A549 treated with Mapracorat at 1 μM for 4 hours (cell line): ENCODE measurements at places on chromosomes 2 and 18. TPM values are rescaled to one million over a fixed set of nuclear protein-coding genes. Genes with fewer than 3 reads are reported as not detected.

The MYO3B gene
- total RNA-seq, result not detected in 5 replicates

The AMER3 gene
- not detected in 5 replicates for total RNA-seq

The LHCGR gene
- total RNA-seq, result not detected in 5 replicates

The SNORC gene
- 4.7 to 14.3 TPM (median 11.0 TPM) in 5 replicates for total RNA-seq

The CCBE1 gene
- 7.3 to 16.3 TPM (median 13.3 TPM) in 5 replicates for total RNA-seq

The WDR12 gene
- total RNA-seq, result 50.2 to 73.5 TPM (median 69.1 TPM) in 5 replicates

The PPP1R1C gene
- total RNA-seq, result 1.1 to 2.6 TPM (median 1.2 TPM) in 5 replicates

The INPP5D gene
- total RNA-seq, result 0.29 to 0.71 TPM (median 0.45 TPM) in 5 replicates

The CXCR1 gene
- not detected in 5 replicates for total RNA-seq

The ANKRD53 gene
- total RNA-seq, result 0.11 to 0.30 TPM (median 0.16 TPM) in 3 of 5 replicates, not detected in the others

The REEP1 gene
- 0.88 to 1.3 TPM (median 1.2 TPM) in 5 replicates for total RNA-seq

The SEMA4F gene
- 9.6 to 15.2 TPM (median 10.2 TPM) in 5 replicates for total RNA-seq

The LIPG gene
- total RNA-seq, result 0.16 to 0.41 TPM (median 0.21 TPM) in 5 replicates

The MTCL1 gene
- 50.1 to 60.8 TPM (median 57.2 TPM) in 5 replicates for total RNA-seq

The CHRND gene
- total RNA-seq, result not detected in 5 replicates
